ENCODE measurements at places on chromosomes 3 and 15.

- no peak for DNase-seq
These were observed 13.2 kb downstream of the KLHL6 start for GRCh38 chr3:183542355-183542754.

DNA sequence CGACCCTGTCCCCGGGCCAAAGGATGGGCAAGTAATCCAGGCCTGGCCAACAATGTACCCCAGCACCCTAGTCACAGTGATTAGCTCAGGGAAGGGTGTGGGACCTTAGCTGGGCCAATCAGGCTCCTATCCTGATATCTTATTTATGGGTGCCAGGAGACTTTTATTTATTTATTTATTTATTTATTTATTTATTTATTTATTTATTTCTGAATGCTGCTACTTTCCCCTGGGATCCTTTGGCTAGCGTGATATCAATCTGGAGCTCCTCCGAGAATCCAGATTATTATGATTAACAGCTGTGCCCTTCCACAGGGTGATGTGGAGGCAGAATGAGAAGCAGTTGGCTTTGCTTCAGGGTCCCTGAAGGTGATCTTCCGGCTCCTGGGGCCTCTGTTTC, 32.2 kb upstream of the BHLHE40 start:
- DNase-seq, result no peak

DNA sequence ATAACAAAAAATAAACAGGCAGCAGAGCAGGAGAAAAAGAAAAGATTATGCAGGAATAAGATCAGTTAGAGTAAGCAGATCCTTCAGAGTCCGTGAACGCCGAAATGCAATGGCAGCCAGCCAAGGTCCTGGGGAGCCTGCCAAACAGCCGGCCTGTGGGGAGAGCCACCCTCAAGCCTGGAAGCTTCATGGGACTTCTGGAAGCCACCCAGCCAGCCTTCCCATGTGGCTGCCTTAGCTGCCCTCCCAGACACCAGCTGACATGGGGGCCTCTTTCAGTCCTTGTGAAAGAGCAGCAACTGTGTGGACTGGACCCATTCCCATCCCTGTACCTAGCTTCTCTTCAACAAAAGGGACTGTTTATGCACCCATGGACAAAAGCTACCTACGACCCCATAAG, 64.9 kb upstream of the RAD18 start:
- peak; percentile 43 for DNase-seq

- no peak for DNase-seq
These were observed 23.5 kb downstream of the FHIT start for GRCh38 chr3:61227799-61228198.

DNA sequence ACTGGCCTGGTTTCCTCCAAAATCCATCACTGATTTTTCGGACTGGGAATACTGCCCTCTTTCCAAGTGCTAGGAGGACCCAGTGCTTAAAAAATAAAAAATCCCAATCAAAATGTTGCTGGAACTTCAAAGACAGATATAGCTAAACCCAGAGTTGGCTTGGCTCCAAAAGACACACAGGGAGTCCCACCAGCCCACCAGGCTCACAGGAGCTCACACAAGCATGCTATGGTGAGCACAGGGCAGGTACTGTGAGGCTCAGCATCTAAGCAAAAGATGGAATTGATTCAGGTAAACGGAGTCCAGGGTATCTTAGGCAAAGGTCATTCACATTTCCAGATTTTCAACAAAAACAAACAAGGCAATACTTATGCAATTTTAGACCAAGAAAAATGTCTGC, 3.7 kb downstream of the TRANK1 start:
- no peak for DNase-seq

DNA sequence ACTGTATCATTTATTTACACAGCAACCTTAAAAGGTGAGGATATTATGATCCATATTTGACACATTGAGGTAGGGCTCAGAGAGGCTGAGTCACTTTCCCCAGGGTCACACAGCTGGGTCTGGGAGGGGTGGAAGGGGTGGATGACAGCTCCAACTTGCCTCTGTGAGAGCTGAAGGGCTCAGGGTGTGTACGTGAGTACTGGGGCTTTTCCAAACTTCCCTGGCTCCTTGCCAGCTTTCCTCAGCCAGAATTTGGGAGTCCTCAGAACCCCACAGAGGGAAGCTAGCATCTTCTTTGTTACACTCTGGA, 58.3 kb upstream of the SLC6A11 start:
- no peak for DNase-seq

DNA sequence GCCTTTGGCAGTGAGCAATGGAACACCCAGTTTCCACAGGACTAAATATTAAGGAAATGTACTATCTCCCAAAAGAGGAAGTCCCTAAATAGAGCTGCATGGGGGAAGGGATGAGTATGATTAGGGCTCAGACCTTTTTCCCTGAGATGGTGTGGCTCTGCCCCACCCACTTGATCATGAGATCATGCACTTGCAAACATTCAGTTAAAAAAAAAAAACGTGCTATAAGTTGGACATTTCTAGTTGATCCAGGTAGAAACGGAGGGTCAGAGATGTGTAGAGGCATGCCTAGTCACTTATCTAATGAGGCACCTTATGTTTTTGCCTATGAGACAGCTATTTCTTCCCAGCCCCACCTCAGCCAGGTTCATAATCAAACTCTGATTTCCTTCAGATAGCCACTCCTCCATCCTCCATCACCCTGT, 24.5 kb upstream of the SSR3 start:
- no peak for DNase-seq

DNA sequence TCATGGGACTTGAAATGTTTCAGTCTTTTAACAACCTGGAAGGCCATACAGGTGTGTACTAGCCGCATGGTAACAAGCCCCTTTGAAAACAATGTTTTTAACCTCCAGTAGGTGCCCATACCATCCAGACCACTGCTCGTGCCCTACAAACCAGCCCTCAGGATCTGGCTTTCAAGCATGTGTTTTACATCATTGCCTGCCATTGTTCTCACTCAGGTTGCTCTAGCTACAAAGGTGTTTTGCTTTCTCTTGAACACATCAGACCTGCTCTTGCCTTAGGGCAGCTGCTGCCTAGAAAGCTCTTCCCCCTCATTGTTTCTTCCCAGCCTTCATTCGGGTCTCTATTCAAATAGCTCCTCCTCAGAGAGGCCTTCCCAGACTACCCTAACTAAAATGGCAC, 32.3 kb upstream of the MAP3K13 start:
- DNase-seq, result no peak

DNA sequence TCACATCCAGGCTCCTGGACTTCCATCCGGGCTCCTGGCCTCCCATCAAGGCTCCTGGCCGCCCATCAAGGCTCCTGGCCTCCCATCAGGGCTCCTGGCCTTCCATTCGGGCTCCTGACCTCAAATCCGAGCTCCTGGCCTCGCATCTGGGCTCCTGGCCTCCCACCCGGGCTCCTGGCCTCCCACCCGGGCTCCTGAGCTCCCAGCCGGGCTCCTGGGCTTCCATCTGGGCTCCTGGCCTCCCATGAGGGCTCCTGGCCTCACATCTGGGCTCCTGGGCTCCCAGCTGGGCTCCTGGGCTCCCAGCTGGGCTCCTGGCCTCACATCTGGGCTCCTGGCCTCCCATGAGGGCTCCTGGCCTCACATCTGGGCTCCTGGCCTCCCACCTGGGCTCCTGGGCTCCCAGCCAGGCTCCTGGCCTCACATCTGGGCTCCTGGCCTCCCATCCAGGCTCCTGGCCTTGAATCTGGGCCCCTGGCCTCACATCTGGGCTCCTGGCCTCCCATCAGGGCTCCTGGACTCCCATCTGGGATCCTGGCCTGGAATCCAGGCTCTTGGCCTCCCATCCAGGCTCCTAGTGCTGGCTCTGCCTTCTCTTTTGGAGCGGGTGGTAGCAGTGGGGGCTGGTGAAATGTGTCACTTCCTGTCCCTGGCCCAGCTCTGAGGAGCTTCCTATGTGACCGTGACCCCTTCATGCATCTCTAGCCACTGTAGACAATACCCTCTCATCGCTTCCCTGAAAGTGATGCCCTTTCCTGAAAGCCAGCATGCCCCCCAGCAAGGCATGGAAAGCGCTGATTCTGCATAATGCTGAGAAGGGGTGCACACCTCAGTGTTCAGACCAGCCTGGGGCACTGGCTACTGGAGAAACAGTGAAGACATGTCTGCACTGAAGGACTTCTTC, 62.7 kb upstream of the BLM start:
- no peak for DNase-seq

GRCh38 chr3:133429063-133429462, 29.2 kb downstream of the BFSP2 start:
- no peak for DNase-seq

DNA sequence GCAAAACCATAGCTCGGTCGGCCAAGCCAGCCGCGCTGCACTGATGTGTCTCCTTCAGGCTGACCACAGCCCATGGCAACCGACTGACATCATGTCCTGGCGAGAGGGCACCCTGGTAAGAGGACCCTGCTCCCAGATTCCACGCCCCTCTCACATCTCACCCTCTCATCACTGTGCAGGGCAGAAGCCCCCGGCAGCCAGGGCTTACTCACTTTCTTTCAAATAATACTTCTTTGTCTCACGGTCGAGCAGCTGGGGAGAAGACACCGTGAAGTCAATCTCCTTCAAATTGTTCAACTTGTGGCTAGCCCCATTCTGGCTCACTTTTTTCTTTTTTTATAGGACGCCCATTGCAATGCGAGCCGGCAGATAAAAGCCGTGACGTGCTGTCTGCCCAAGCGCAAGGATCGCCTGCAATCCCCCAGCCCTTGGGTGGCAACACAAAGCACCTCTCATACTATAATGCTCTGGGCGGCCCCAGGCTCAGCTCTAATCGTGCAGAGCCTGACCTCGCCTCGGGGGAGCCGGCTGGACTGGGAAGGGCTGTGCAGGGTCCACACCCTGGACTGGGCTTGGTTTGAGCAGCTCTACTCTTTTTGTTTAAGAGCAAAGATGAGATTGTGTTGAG, 33.6 kb downstream of the VGLL4 start:
- peak; percentile 25 for DNase-seq

All from AG08396 (cell line).